ENCODE measurements at places on chromosomes 4 and X.
A peak's percentile ranks its signal among the peaks of the same experiment; 100 is the strongest.

GRCh38 chr4:77178560-77178959, 21.6 kb downstream of the CCNG2 start:
- no peak overlapping the region for H3K4me3 ChIP-seq
- H3K27ac ChIP-seq = no peak overlapping the region
- DNase-seq = no peak
- H3K36me3 ChIP-seq = no peaks in the 10 kb centered on the region

DNA sequence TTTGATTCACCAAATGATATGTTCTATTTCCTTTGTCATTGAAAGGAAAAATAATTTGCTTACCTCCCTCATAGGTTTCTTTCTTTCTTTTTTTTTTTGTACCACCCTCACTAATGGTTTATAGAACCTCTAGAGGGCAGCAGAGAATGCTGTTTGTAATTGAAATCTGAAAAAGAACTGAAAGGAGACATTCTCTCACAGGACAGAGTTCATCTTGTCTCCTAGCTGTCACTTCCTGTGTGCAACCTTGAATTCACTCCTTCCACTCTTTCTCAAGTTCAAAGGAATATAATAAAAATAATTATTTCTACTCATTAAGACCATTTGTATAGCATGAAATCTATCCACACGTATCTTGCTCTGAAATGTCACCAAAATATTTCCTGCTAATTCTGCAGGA, 51.0 kb downstream of the GUCY1B1 start:
- H3K4me1 ChIP-seq = no peaks in the 10 kb centered on the region
- H3K4me3 ChIP-seq = no peak overlapping the region
- H3K27ac ChIP-seq = no peak overlapping the region
- H3K27me3 ChIP-seq = no peaks in the 10 kb centered on the region

DNA sequence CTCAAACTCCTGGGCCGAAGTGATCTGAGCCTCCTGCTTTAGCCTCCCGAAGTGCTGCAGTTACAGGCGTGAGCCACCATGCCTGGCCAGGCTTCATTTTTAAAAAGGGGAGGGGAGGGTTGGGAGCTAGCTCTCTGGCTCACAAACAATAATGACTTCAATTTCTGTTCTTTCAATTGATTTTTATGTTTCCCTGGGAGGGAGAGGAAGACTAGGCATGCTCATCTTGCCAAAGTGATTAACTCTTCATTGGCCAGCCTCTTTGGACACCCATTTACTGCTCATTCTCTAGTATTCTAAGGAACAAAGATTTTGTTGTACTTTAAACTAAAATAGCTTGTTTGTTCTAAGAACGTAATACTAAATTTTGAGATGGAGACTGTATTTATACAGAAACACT, 43.4 kb upstream of the TRIM2 start:
- H3K27me3 ChIP-seq = peaks cover 2% of the 10 kb centered on the region
- H3K4me3 ChIP-seq = no peak overlapping the region

- no peaks in the 10 kb centered on the region for H3K4me1 ChIP-seq
- no peaks in the 10 kb centered on the region for H3K36me3 ChIP-seq
- no peak overlapping the region for H3K4me3 ChIP-seq
- no peaks in the 10 kb centered on the region for H3K27me3 ChIP-seq
- no peak overlapping the region for H3K27ac ChIP-seq
Measured at GRCh38 chr4:5126857-5127256, 75.6 kb downstream of the STK32B start.

GRCh38 chrX:69163936-69164741, 1.1 kb downstream of the PJA1 start:
- peak overlapping the region; percentile 70 for H3K4me3 ChIP-seq
- H3K4me1 ChIP-seq = no peaks in the 10 kb centered on the region
- DNase-seq = no peak
- no peak overlapping the region for H3K27ac ChIP-seq

- H3K4me1 ChIP-seq = no peaks in the 10 kb centered on the region
- no peak overlapping the region for H3K27ac ChIP-seq
- peaks cover 30% of the 10 kb centered on the region for H3K27me3 ChIP-seq
- no peak for DNase-seq
- H3K36me3 ChIP-seq = no peaks in the 10 kb centered on the region
- H3K4me3 ChIP-seq = no peak overlapping the region
Measured at GRCh38 chr4:7195141-7195515, 2.8 kb downstream of the SORCS2 start.

GRCh38 chr4:74613266-74613665, 168.3 kb downstream of the AREG start:
- DNase-seq = no peak

DNA sequence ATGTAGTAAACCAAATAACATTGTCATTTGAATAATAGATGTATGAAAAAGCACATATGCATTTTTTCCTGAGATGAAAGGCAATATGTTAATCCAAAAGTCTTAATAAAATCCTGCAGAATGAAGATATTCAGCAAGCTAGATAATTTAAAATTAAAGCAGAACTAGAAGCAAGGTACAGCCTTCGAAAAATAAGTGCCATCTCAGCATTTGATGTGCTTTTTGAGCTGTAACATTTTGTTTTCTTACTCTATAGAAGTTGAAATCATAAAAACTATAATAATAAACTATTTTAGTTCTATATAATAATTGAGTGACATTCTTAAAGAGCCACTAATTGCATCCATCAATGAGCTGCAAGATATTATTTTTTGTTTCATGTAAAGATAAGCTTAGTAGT, 410.4 kb upstream of the TRAM1L1 start:
- DNase-seq = no peak
- H3K27ac ChIP-seq = no peak overlapping the region
- no peaks in the 10 kb centered on the region for H3K27me3 ChIP-seq
- H3K4me1 ChIP-seq = peaks cover 4% of the 10 kb centered on the region
- no peaks in the 10 kb centered on the region for H3K36me3 ChIP-seq

DNA sequence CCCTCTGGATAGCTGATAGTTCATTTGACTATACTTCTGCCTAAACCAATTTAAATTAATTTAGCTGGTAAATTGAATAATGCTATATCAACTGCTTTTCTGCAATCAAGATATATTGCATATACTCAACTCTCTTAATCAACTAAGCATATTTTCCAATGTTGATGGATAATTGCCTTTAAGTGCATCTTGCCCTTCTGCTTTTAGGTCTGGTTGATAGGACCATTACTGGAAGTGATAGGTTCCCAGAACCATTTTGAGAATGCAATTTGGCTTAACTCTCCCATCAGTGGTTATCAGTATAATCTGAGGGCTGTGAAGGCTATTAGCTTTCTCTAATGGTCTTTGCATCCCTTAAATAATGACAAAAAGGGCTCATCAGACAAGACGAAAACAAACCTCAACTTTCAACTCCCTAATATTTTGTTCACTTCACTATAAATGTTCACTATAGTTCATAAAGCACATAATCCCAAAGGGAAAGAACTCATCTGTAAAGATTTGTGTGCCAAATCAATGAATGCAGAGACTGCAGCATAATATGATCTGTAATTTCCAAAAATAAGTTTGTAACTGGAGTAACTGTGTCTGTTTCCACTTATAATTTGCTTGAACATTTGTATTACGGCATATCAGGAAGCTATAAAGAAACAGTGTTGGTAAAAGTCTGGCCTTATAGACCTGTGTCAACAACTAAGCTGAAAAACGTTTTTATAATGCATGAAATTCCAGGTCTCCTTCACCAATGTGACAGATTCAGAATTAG, 273.6 kb downstream of the FBXO8 start:
- H3K4me1 ChIP-seq = no peaks in the 10 kb centered on the region
- no peak overlapping the region for H3K4me3 ChIP-seq
- H3K27me3 ChIP-seq = no peaks in the 10 kb centered on the region
- no peak overlapping the region for H3K27ac ChIP-seq

- no peaks in the 10 kb centered on the region for H3K27me3 ChIP-seq
- H3K4me1 ChIP-seq = no peaks in the 10 kb centered on the region
- H3K4me3 ChIP-seq = no peak overlapping the region
- H3K27ac ChIP-seq = no peak overlapping the region
Measured at GRCh38 chr4:147509386-147509785, 28.5 kb downstream of the EDNRA start.

- no peaks in the 10 kb centered on the region for H3K27me3 ChIP-seq
- H3K36me3 ChIP-seq = no peaks in the 10 kb centered on the region
- peaks cover 7% of the 10 kb centered on the region for H3K4me1 ChIP-seq
- no peak overlapping the region for H3K4me3 ChIP-seq
Measured at GRCh38 chr4:120864969-120865368, 57.6 kb downstream of the PRDM5 start.

DNA sequence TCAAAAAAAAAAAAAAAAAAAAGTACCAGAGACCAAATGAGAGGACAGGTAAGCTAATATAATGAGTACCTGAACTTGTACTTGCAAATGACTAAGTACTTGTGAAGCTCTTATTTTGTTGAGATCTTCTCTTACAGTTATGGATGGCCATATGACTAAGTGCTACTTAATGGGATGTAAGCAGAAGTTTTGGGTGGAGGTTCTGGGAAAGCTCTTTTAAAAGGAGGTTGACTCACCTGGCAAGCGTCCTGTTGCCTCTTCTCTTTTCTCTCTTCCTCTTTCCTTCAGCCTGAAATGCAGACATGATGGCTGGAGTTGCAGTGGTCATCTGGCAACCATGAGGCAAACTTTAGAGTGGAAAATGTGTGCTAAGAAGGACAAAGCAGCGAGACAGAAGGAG, 36.9 kb upstream of the MED14 start:
- H3K27me3 ChIP-seq = no peaks in the 10 kb centered on the region
- no peak for DNase-seq
- H3K4me1 ChIP-seq = no peaks in the 10 kb centered on the region
- no peak overlapping the region for H3K27ac ChIP-seq
- H3K4me3 ChIP-seq = no peak overlapping the region

DNA sequence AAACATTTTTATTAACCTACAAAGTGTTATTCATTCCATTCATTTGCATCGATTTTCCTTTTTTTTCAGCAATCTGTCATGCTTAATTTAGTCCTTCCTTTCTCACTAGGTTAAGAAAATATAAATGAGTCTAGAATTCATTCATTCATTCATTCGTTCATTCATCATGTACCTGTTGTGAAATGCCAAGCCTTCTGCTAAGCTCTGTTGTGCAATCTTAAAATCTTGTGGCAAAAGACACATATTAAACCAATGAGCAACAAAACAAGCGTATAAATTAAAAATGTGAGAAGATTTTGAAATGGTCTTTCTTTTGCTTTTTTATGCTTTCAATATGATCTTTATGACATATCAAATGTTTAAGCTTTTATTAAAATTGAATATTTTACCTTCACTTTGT, 88.6 kb upstream of the MAD2L1 start:
- no peaks in the 10 kb centered on the region for H3K36me3 ChIP-seq
- no peaks in the 10 kb centered on the region for H3K27me3 ChIP-seq
- no peak overlapping the region for H3K27ac ChIP-seq
- H3K4me3 ChIP-seq = no peak overlapping the region
- DNase-seq = no peak

DNA sequence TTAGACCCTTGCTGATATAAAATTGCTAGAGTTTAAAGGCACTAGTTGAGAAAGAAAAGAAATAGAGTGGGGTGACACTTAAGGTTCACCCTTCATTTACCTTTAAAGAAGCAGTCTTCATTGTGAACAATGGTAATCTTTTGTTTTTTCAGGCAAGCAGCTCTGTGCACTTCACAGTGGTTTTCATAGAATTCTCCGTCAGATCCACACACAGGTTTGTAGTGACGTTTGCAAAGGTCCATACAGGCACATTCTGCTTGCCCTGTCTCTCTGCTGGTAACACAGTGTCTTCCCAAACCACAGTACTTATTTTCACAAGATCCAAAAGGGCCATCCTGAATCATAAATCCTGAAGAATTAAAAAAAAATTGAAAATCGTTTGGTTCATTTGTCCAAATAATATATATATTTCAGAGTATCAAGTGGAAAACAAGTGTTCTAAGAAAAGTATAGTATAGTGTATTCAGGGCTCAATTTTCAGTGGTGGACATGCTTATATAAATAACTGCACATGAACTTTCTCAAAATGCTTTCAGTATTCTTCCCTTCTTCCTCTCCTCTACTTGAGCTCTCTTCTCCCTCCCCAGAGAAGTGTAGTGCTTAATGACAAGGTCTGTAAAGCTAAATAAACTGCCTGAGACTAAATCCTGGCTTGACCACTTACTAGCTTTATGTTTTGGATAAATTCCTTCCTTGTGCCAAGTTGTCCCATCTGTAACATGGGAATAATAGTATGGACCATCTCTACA, 243.3 kb downstream of the FSTL5 start:
- no peaks in the 10 kb centered on the region for H3K36me3 ChIP-seq
- H3K27me3 ChIP-seq = no peaks in the 10 kb centered on the region
- DNase-seq = no peak
- no peak overlapping the region for H3K4me3 ChIP-seq
- no peak overlapping the region for H3K27ac ChIP-seq

GRCh38 chr4:7402526-7402925, 32.2 kb downstream of the PSAPL1 start:
- no peaks in the 10 kb centered on the region for H3K36me3 ChIP-seq
- no peaks in the 10 kb centered on the region for H3K27me3 ChIP-seq
- H3K27ac ChIP-seq = no peak overlapping the region
- no peaks in the 10 kb centered on the region for H3K4me1 ChIP-seq

GRCh38 chrX:133325422-133325821, 89.9 kb downstream of the GPC4 start:
- no peak overlapping the region for H3K27ac ChIP-seq
- no peaks in the 10 kb centered on the region for H3K4me1 ChIP-seq
- no peaks in the 10 kb centered on the region for H3K27me3 ChIP-seq
- peaks cover 5% of the 10 kb centered on the region for H3K36me3 ChIP-seq

- no peak for DNase-seq
- no peaks in the 10 kb centered on the region for H3K36me3 ChIP-seq
- no peaks in the 10 kb centered on the region for H3K4me1 ChIP-seq
- no peaks in the 10 kb centered on the region for H3K27me3 ChIP-seq
- H3K27ac ChIP-seq = no peak overlapping the region
Measured at GRCh38 chrX:9519546-9520216, 54.8 kb downstream of the TBL1X start.

DNA sequence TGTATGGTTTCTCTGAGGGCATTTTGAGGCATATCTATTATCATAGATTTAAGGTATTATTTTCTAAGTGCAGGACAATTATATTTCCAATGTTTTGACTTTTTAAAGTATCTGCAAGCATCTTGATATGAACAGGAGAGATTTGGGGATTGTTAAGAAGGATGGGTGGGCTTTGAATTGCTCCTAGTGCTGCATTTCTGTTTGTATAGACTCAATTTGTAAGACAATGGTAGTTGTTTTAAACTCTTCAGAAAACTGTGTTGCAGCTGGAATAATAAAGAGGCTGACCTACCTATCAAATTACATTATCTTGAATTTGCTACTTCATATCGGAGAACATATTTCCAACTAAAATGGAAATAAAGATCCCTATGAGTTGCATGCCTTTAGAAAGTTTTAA, 570.3 kb downstream of the ADGRL3 start:
- no peak for DNase-seq
- no peaks in the 10 kb centered on the region for H3K27me3 ChIP-seq
- peak overlapping the region; percentile 13 for H3K27ac ChIP-seq
- peaks cover 3% of the 10 kb centered on the region for H3K4me1 ChIP-seq
- H3K4me3 ChIP-seq = 0 out of 2 replicates have a peak overlapping the region, but pooled peaks have one; percentile 2

DNA sequence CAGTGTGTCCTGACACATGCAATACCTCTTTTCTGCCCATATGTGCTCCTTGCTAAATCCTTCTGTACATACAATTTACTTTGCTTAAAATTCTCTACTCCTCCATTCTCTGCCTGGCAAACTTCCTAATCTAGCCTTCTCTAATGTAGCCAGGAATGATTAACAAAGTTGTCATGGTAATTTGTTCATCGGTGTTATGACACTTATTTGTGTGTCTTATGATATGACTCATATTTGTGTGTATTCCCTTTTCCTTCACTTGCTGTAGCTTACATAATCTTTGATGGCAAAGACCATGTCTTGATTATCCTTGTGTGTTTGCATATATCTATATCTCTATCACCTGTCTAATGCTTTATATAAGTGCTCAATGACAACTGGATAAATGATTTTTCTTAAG, 133.3 kb downstream of the COL25A1 start:
- H3K4me1 ChIP-seq = no peaks in the 10 kb centered on the region
- no peaks in the 10 kb centered on the region for H3K27me3 ChIP-seq
- no peak for DNase-seq
- no peak overlapping the region for H3K27ac ChIP-seq
- H3K4me3 ChIP-seq = no peak overlapping the region

Measured in H1 (cell line).